CD4-positive, alpha-beta T cell treated with Interleukin-6 for 4 hours (primary cell): ENCODE measurements at places on chromosomes 1 and 21.

- DNase-seq: no peak
Measured at GRCh38 chr1:244952940-244953339, 88.6 kb upstream of the HNRNPU start.

GRCh38 chr1:156128654-156129597, 14.4 kb downstream of the LMNA start:
- no peak for DNase-seq

DNA sequence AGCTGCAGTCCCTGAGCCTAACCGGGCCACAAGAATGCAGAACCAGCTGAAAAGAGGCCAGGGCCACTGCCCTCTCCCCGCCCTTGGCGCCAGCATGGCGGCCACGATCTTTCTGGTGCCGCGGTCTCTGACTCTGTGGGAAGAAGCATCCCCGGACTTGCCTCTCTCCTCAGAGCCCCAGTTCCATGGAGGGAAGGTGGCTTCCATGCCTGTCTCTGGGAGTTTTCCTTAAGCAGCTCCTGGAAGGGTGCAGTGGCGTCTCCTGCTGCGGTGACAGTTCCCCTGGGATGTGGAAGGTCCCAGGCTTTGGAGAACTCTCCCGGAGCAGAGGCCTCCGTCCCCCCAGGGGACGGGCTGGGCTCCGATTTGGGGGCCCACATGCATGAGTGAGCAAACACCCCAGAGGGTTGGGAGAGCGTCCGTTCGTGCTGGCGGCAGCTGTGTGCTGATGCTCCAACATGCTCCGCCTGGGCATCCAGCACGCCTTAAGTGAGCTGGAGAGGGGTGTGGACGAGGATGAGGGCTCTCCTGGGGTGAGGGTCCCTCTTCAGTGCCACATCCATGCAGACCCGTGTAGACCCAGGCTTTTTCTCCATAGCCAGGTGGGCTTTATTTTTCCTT, 109.8 kb upstream of the COL6A1 start:
- DNase-seq: no peak

GRCh38 chr1:172532183-172532699, 709 bp upstream of the SUCO start:
- peak; percentile 88 for DNase-seq

DNA sequence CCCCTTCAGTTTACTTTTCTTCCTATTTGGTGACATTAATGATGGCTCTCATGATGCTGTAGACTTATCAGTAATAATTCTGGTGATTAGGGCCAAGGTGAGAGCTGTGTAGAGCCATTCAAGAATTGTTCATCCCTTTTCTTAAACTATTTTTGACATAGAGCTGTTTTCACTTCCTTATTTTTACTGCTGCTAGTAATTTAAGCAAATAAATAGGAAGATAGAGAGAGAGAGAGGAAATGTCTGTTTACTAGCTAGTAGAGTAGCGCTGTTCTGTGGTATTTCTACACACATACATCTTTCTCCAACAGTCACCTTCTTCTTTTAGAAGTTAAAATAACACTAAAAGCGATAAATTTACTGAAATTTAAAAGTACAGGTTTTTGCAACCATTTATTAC, 678.0 kb upstream of the ZP4 start:
- DNase-seq: no peak

- no peak for DNase-seq
Measured at GRCh38 chr1:25193229-25193628, 39.1 kb downstream of the SYF2 start.

DNA sequence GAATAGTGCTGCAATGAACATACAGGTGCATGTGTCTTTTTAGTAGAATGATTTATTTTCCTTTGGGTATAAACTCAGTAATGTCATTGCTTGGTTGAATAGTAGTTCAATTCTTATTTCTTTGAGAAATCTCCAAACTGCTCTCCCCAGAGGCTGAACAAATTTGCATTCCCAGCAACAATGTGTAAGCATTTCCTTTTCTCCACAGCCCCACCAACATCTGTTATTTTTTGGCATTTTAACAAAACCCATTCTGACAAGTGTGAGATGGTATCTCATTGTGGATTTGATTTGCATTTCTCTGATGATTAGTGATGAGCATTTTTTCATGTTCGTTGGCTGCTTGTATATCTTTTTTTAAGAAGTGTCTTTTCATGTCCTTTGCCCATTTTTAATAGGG, 21.9 kb upstream of the EEIG2 start:
- DNase-seq: no peak

GRCh38 chr1:95553595-95553994, 319.6 kb downstream of the RWDD3 start:
- no peak for DNase-seq

GRCh38 chr1:23756676-23757075, 13.4 kb downstream of the ELOA start:
- no peak for DNase-seq

- DNase-seq: no peak
Measured at GRCh38 chr1:96072021-96072420, 649.6 kb upstream of the PTBP2 start.

- DNase-seq: no peak
Measured at GRCh38 chr1:180040034-180040433, 85.4 kb downstream of the CEP350 start.

DNA sequence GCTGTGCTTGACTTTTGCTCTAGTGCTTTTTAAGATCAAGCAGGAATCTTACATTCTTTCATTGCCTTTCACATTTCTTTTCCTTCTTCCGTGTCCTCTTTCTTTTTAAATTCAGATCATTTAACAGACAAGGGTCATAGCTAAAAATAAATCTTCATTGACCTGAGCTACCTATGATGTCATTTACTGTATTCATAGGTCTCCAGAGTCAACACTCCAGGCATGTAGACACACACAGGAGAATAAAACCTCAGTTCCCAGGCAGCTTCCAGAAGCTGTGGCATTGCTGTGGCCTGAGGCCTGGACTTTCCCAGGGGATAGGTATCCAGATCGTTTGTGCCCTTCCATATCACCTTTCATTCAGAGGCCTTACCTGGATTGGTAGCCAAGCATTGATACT, 38.5 kb upstream of the ENAH start:
- no peak for DNase-seq

- DNase-seq: peak; percentile 80
Measured at GRCh38 chr1:156129687-156130577, 15.4 kb downstream of the LMNA start.

DNA sequence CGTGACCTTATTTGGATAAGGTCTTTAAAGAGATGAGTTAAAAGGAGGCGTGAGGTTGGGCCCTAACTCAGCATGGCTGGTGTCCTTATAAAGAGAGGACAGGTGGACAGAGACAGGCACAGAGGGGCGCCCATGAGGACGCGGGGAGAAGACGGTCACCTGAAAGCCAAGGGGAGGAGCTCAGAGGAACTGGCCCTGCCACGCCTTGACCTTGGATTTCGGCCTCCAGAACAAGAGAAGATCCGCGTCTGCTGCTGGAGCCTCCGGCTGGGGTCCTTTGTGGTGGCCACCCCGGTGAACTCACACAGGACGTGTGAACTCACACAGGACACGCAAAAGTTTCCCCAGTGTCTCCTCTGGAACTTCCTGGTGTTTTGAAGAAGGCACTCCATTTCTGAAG, 122.7 kb downstream of the SIK1 start:
- no peak for DNase-seq
